ENCODE measurements at places on chromosomes 13 and 19. TPM values are rescaled to one million over a fixed set of nuclear protein-coding genes. Genes with fewer than 3 reads are reported as not detected.

DNA sequence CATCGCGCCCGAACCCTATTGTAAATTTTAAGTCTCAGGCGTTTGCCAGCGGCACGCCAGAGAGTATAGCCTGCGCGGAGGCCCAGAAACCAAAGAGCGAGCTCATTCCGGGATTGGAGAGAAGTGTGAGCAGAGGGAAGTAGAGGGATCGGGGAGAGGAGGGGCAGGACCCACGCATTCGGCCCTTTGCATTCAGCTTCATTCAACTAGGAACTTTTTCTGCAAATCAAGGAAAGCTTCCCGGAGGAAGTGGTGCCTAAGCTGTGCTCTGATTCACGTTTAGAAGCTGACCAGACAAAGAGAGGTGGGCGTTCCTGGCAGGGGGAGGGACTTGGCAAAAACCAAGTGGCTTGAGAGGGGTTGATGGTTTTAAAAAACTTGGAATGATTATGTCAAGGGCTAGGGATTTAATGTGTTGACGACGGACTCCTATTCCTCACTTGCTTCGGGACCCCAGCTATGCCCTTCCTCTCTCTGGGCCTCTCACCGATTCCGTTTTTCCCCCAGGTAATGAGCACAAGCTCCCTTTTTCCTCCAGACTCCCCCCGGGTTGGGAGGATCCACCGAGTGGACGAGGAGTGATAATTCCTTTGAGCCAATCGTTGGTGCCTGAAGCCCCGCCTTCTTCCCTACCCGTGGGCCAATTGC lies 811 bp upstream of the PRMT1 start:
- no peaks in the 10 kb centered on the region for H3K27me3 ChIP-seq
- H3K4me3 ChIP-seq: peak overlapping the region; percentile 55
- peak; percentile 86 for DNase-seq
- H3K4me1 ChIP-seq: peaks cover 26% of the 10 kb centered on the region
- peak overlapping the region; percentile 53 for H3K27ac ChIP-seq

The IL11 gene
- total RNA-seq: 10.7 TPM

The IQCN gene
- total RNA-seq: 0.33 TPM

DNA sequence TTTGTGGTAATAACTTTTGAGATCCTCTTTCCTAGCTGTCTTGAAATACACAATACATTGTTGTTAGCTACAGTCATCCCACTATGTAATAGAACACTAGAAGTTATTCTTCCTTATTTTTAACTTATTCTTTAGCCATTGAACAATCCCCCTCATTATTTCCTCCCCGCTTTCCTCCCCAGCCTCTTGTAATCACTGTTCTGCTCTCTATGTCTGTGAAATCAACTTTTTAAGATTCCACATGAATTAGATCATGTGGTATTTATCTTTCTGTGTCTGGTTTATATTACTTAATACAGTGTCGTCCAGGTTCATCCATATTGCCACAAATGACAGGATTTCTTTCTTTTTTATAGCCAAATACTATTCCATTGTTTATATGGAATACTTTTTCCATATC lies 72.9 kb downstream of the SLC10A2 start:
- H3K27me3 ChIP-seq: no peaks in the 10 kb centered on the region
- DNase-seq: no peak
- H3K4me1 ChIP-seq: no peaks in the 10 kb centered on the region

DNA sequence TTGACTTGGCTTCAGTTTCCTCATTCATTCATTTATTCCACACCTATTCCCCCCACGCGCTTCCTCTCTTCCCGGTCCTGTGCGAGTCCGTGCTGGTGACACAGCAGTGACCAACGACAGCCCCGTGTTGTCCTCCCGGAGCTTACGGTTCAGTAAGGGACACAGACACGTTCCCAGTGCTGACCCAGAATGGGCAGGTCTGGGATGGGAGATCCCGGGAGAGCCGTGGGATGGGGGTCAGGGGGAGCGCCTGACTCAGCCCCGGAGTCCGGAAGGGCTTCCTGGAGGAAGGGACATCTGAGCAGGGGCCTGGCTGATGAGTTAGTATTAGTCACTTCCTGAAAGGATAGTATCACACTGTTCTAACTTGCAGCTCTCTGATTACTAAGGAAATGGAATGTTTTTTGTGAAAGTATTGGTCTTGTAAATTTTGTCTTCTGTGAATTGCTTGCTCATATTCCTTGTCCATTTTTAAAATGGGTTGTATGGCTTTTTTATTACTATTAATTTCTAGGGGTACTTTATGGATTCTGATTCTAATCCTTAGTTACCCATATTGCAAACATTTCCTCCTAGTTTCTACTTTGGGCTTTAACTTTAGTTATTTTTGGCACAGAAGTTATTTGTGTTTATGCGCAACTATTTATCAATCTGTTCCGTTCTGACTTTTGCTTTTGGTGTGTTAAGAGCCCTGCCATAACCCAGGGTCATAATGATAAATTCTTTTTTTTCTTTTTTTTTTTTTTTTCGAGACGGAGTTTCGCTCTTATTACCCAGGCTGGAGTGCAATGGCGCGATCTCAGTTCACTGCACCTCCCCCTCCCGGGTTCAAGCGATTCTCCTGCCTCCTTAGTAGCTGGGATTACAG lies 708 bp upstream of the ERCC1 start:
- H3K27me3 ChIP-seq: no peaks in the 10 kb centered on the region
- peak; percentile 95 for DNase-seq
- no peaks in the 10 kb centered on the region for H3K36me3 ChIP-seq

DNA sequence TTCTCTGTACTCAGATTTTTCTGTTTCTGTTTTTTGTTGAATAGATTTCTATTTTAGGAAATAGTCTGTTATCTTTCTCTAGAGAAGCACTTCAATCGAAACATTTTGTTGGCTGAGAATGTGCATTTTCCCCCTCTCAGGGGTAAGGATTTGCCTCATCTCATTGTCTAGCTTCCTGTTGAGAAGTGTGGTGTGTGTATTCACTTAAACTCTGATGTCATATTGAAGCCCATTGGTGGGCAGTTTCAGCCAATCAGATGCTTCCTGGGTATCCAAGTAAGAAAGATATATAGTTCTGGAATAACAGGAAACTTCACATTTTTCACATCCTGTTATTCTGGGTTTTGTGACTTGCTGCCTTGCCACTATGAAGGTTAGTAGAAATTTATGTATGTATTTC lies 87.6 kb downstream of the ARHGEF7 start:
- H3K36me3 ChIP-seq: no peaks in the 10 kb centered on the region
- peak; percentile 18 for DNase-seq
- H3K27ac ChIP-seq: no peak overlapping the region
- H3K4me3 ChIP-seq: no peak overlapping the region
- H3K27me3 ChIP-seq: no peaks in the 10 kb centered on the region

The ADGRL1 gene
- 39.3 TPM for total RNA-seq

The IGFL3 gene
- total RNA-seq: not detected
